ENCODE measurements at places on chromosomes 7 and 10.

DNA sequence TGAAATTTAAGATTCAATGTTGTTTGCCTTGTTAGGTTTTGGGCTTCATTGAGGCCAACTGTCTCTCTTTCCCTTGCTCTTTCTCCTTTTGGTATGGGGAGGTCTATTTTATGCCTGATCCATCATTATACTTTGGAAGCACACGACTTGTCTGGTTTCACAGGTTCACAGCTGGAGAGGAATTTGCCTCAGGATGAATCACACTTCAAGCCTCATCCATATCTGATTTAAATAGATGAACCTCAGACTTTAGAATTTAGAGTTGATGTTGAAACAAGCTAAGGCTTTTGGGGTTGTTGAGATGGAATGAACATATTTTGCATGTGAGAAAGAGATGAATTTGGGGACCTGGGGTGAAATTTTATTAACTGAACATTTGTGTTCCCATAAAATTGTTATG, 150.5 kb upstream of the IGFBP3 start:
- DNase-seq: no peak

GRCh38 chr10:127195041-127195506, 1.3 kb downstream of the INSYN2A start:
- DNase-seq: no peak

DNA sequence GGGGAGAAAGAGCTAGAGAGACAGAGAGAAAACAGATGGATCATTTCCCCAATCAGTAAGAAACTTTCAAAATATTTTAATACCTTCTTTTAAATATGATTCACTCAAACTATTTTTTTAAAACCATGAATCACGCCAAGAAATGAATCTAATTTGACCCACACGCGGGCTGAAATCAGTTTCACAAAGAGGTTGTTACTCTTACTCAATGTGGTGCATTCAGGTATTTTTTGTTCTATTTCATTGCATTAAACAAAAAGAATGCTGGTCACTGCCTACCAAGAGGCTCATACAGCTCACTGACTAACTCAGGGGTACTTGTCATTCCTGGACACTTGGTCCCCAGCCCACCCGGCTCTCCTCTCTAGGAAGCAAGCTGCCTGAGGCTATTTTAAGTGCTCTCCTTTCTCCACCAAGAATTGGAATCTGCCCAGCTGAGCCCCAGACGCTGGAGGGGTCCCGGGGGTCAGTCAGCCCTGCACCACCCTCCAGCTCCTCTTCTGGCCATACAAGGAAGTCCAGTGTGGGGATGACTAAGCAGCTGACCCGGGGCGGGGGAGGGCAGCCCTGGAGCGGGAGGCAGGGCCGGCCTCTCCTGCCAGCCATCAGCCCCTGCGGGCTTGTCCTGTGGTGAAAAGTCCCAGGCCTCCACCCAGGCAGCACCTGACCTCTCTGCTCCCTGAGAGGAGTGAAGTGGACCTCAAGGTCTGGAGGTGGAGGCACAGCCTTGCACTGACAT, 21.7 kb upstream of the PFKP start:
- DNase-seq: no peak

GRCh38 chr7:33108554-33109004, 625 bp downstream of the RP9 start:
- DNase-seq: no peak

DNA sequence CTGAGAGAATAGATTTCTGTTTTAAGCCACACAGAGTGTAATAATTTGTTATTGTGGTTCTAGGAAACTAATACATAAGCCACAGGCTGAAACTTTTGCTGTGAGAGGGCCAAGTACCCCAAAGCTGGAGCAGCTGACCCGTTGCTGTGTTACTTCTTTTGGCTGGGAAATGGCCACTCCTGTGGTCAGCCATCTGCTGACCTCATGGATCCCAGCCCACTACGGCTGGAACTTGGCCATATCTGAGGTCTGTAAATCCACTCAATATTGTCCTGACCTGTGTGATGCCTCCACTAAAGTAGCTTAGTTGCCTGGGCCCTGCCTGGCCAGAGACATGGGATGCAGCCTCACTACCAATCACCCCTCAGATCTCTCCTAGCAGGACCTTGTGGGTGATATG, 17.4 kb upstream of the LOXL4 start:
- DNase-seq: no peak

DNA sequence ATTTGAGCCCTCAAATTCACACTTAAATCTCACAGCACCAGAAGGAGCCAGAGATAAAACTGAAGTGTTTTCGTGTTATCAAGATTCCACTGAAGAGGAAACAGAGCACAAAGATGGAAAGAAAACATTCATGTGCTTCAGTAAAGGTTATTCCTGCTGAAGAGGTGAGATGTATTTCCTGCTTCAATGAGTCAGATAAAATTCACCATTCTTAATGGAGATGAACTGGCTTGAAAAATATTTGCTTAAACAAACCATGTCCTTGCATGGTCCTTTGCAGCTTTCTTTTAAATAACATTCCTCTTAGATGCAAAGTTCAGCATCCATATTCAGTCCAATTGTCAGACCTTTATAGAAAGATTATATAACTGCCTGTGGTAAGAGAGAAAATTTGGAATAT, 294.2 kb downstream of the IPMK start:
- DNase-seq: no peak

DNA sequence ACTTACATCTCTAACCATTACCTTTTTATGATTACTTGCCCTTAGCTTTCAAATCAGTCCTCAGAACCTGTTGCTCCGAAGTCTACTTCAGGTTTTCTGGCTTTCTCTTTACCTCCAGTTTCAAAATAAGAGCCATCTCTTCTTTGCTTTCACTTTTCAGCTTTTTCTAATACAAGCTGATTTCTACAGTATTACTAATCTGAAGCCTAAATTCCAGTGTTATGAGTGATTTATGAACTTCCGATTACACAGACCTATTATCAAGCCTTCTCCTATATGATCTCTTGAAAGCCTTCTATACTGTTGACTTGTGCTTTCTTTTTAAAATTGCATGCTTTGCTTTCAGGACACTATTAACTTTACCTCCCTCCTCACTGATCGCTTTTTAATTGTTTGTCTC, 1307.8 kb upstream of the CELF2 start:
- DNase-seq: no peak

- no peak for DNase-seq
These were observed 938 bp upstream of the TCTN3 start for GRCh38 chr10:95694665-95695064.

DNA sequence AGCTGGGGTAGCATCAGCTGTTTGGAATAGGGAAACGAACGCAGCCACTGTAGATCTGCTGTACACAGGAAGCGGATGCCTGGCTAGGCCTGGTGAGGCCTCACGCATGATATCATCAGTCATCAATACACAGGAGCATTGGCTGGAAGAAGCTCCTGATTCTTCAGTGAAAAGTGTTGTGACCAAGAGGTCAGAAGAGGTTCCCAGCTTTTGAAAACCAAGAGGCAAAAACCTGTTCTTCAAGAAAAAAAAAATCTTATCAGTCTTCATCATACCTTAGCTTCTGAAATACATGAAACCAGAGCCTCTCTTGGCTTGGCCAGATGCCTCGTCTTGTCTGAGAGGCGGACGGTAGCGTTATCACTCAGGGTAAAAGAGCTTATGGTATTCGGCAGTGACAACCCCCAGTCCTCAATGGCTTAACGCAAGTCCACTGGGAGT, 139.3 kb upstream of the TCF7L2 start:
- DNase-seq: no peak

DNA sequence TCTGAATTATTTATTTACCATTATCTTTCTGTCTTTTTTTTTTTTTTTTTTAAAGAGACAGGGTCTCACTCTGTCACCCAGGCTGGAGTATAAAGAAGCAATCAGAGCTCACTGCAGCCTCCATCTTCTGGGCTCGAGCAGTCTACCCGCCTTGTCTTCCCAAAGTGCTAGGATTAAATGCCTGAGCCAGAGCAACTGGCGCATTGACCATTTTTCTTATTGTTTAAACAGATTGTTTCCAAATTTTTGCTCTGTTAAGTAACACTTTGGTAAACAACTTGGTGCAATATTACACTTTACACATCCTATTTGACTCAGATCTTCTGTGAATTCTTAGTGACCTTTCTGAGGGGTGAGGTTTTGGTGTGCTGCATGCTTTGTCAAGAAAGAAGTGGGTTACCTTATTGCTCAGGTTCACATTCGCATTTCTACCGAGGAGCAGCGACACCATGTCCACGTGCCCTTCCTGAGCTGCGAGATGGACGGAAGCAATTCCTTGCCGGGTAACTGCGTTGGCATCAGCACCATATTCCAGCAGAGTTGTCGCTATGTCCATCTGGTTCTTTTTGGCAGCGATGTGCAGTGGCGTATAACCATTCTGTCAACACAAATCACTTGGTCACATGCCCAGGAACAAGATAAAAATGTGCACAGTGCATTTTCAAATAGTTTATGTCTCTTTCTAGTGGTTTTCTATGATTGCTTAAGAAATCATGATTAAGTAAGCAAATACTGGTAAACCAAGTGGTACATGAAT, 203.2 kb downstream of the ANK3 start:
- no peak for DNase-seq

- no peak for DNase-seq
These were observed 62.4 kb upstream of the PAX2 start for GRCh38 chr10:100683004-100683403.

- DNase-seq: no peak
These were observed 625.1 kb upstream of the MKI67 start for GRCh38 chr10:128751284-128751683.

GRCh38 chr7:26087321-26088091, 64.5 kb upstream of the NFE2L3 start:
- no peak for DNase-seq

GRCh38 chr7:89247207-89247606, 451.7 kb upstream of the TEX47 start:
- DNase-seq: no peak

- no peak for DNase-seq
These were observed 1128.7 kb downstream of the CNTNAP2 start for GRCh38 chr7:147245274-147245673.

- DNase-seq: no peak
These were observed 1.3 kb downstream of the CUL1 start for GRCh38 chr7:148699782-148700629.

- no peak for DNase-seq
These were observed 66.9 kb downstream of the FOXL3 start for GRCh38 chr7:356691-357462.

- no peak for DNase-seq
These were observed 32.2 kb downstream of the MRPS33 start for GRCh38 chr7:140982508-140982907.

DNA sequence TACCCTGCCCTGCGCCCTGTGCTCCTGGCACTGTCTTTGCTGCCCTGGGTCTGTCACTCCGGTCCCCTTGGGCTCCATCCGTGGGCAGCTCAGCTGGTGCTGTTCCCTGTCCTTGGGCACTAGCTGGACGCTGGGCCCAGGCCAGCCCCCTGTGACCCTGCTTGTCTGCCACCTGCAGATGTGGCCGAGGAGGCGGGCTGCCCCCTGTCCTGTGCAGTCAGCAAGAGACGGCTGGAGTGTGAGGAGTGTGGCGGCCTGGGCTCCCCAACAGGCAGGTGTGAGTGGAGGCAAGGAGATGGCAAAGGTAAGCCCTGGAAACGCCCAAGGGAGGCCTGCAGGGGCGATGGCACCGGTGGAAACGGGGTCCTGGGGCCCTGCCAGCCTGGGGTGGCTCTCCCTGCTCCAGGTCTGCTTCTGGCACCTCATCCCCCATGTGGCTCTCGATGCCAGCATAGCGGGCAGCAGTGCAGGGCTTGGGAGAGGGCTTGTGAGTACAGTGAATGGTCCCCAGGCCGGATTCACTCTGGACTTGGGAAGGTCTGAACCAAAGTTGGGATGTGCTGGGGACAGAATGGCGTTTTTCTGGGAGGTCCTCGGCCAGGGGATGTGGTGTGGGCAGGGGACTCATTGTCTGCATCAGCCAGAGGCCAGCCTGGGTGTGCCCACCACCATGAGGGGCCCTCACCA, 26.2 kb upstream of the CSGALNACT2 start:
- DNase-seq: no peak

DNA sequence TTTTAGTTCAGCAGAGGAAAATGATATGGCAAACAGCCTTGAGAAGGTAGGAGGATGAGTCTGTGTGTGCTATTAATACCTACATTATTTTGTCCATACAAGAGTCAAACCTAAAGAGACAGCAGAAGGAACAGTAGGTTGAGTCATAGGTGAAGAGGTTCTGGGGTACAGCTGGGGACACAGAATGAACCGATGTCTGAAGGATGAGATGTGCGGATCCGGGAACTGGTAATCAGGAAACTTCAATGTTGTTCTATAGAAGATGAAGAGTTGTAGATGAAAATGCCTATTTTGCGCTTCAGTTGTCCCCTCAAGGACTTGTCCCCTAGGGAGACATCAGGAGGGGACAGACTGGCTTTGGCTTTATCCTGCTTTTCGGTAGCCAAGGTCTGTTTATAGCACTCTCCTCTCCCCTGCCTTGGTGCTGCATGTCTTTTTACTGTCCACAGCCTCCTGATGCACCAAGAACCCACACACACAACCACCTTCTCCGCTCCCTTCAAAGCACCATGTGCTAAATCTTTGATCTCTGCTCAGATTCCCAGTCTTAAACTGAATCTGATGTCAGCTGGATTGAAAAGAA, 94.6 kb downstream of the GNAT3 start:
- no peak for DNase-seq

- no peak for DNase-seq
These were observed 592.5 kb downstream of the ARL4A start for GRCh38 chr7:13279854-13280435.

DNA sequence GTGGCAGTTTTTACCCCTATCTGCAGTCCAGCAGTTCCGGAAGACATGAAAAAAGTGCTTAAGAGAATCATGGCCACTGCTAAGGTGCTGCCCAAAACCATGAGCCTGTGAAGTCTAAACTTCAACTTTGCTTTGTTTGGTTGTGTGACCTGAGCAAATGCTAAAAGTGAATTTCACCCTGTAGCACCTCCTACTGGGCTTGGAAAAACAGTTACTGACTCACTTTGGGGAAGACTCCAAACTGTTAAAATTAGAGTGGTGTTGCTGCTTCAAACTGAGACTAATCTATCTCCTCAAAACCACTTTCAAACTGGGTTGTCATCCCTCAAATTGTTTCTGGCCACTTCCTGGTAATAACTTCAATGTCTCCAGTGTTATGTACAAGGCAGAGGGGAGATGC, 21.3 kb downstream of the MKX start:
- DNase-seq: no peak

DNA sequence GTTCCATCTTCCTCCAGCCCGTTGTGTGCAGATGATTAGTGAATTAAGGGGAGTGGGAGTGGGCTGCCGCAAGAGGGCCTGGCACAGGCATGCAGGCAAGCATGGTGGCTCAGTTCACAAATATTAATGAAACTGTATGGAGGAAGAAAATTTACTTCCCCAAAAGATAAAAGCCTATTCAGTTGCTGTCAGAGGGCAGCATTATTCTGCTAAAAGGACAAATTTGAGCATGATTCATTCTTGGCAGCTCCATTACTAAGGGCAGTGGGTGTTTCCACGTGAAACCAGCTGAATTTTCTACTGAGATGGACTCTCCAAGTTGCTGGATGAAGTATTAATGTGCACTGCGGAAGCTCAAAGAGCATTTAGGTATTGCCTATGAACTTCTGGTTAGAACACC, 90.9 kb upstream of the WDR11 start:
- no peak for DNase-seq

Measured in stimulated activated CD4-positive, alpha-beta T cell treated with anti-CD3 and anti-CD28 coated beads, TNF-alpha, amount 100 ng/mL, for 1 hour (primary cell).